Neural progenitor cell (in vitro differentiated cells): ENCODE measurements at places on chromosomes 6 and 20. TPM values are rescaled to one million over a fixed set of nuclear protein-coding genes. Genes with fewer than 3 reads are reported as not detected.

DNA sequence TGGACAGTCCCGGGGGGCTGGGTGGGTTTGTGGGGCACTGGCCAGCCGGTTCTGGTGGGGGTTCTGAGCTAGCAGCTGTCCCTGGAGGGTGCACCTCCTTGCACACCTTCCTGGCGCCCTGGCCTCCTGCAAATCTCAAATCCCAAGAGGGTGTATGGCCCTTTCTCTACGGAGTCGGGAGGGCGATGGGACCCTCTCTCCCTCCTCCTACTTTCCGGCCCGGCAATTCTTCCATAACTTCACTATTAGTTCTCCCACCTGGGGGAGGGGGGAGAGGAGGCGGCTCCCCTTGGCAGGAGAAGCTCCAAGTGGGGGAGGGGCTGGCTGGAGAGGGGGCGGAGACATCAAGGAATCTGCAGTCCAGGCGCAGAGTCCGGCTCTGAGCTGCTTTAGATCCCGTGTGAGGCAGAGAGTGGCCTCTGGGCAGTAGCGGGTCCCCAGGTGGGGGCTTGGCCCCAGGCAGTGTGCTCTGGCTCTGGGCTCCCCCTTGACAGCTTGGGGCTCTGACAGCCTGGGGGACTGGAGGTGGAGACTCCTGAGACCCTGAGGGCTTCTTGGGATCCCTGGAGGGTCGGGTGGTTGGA, 1.4 kb upstream of the LAMA5 start:
- peak; percentile 92 for DNase-seq

- no peak for DNase-seq
These were observed 1.4 kb upstream of the ENPP3 start for GRCh38 chr6:131635384-131636340.

Gene NOP56
- 246 and 288 TPM in 2 replicates for total RNA-seq

Gene ME1
- total RNA-seq, result 2.0 and 2.8 TPM in 2 replicates

GRCh38 chr6:16206595-16207037, 31.8 kb upstream of the GMPR start:
- peak; percentile 67 for DNase-seq

Gene POU5F1
- 17.2 and 17.4 TPM in 2 replicates for total RNA-seq

- peak; percentile 86 for DNase-seq
These were observed 80.1 kb upstream of the MARCKS start for GRCh38 chr6:113776998-113777397.

DNA sequence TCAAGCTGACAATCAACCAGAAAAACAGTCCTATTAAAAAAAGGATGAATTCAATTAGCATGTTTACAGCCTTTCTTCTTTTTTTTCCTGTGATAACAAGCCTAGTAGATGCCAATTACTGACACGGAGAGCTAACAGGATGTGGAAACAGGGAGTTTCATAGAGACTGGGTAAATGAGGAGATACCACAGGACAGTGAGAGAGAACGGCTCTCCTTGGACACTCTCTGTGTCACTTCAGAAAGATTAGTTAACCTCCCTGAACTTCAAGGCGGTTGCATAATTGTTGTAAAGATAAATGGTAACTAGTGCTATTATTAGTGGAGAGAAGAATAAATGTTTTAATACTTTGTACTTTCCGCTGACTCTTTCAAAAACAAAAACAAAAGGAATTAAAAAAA, 14.8 kb downstream of the SLC17A5 start:
- no peak for DNase-seq

Gene PTGIS
- 31.3 and 35.6 TPM in 2 replicates for total RNA-seq

GRCh38 chr6:160077526-160077925, 44.1 kb upstream of the SLC22A1 start:
- no peak for DNase-seq

- DNase-seq, result no peak
These were observed 30.6 kb upstream of the RIPOR2 start for GRCh38 chr6:24966381-24966780.

Gene CGA
- total RNA-seq, result 0.46 TPM in 1 of 2 replicates, not detected in the other

Gene HLA-F
- 0.56 TPM in 1 of 2 replicates, not detected in the other for total RNA-seq

Gene GRM1
- 0.50 and 0.79 TPM in 2 replicates for total RNA-seq

GRCh38 chr20:46192376-46192944, 74.3 kb downstream of the CD40 start:
- peak; percentile 71 for DNase-seq

Gene PLA2G7
- total RNA-seq, result 1.1 and 1.8 TPM in 2 replicates

- no peak for DNase-seq
These were observed 15.6 kb downstream of the RMND1 start for GRCh38 chr6:151436300-151436699.

DNA sequence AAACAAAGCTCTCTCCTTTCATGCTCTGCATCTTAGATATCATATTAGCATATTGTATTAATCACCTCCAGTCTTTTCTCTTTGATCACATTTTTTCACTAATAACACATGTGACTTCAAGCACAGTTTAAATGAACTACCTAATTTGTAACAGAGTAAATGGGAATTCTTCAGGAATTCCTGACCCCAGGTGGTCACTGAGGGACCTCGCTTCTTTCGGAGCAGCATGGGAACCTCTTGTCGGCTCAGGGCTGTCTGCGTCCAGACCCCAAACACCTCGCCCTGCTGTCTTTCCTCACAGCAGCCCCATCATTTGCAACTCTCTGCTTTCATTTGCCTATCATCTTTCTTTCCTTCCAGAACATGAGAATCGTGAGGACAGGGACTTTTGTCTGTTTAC, 103.5 kb downstream of the DACT2 start:
- DNase-seq, result peak; percentile 69

GRCh38 chr6:16713597-16713996, 47.7 kb downstream of the ATXN1 start:
- DNase-seq, result no peak

Gene FOXF2
- total RNA-seq, result not detected in 2 replicates

- peak; percentile 65 for DNase-seq
These were observed 7.1 kb downstream of the BMP7 start for GRCh38 chr20:57259121-57259937.

DNA sequence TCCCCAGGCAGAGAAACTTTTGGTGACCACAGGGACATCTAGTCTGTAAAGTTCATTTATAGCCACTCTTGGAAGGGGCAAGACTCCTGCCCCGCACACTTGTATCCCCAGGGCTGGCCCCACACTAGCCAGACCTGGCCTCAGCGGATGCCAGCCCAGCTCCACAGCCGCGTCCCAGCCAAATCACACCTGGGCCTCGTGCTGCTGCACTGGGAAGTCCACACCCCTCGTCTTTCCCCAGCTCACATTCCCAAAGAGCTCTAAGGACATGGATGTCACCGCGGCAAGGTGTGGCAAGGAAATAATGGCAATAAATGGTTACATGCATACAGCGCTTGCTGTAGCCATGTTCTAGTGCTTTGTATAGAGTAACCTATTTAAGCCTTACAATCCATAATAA, 8.6 kb downstream of the IP6K3 start:
- DNase-seq, result no peak

- no peak for DNase-seq
These were observed 138.2 kb upstream of the DTNBP1 start for GRCh38 chr6:15800841-15801617.

- DNase-seq, result no peak
These were observed 146.6 kb downstream of the RNF144B start for GRCh38 chr6:18533793-18534192.

GRCh38 chr6:145904868-145905267, 59.3 kb downstream of the SHPRH start:
- no peak for DNase-seq

Gene FAM217A
- total RNA-seq, result not detected in 2 replicates

GRCh38 chr6:167832497-167833395, 6.0 kb downstream of the AFDN start:
- no peak for DNase-seq

DNA sequence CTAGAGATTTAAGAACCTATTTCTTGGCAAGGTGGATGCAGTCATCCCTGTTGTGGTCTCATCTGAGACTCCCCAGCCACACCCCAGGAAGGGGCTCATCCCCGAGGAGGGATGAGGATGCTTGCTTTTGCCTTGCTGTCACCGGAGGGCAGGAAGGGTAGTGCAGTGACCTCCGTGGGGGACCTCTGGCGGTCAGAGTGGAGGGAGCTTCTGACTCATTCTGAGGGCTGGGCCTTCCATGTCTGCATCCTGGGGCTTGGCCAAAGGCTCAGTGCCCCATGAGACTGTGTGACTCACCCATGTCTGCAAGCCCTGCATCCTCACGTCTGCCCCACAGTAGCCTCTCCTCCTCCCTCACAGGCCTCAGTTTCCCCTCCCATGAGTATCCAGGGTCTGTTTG, 38.7 kb downstream of the UQCC2 start:
- DNase-seq, result peak; percentile 57

- DNase-seq, result peak; percentile 81
These were observed 23.0 kb upstream of the CD24 start for GRCh38 chr6:106997392-106998158.

GRCh38 chr6:138529478-138529877, 30.2 kb upstream of the NHSL1 start:
- DNase-seq, result peak; percentile 39

- no peak for DNase-seq
These were observed 36.8 kb downstream of the PPP1R3G start for GRCh38 chr6:5121956-5122355.

- DNase-seq, result no peak
These were observed 126.9 kb downstream of the MRPL14 start for GRCh38 chr6:44000164-44000842.

DNA sequence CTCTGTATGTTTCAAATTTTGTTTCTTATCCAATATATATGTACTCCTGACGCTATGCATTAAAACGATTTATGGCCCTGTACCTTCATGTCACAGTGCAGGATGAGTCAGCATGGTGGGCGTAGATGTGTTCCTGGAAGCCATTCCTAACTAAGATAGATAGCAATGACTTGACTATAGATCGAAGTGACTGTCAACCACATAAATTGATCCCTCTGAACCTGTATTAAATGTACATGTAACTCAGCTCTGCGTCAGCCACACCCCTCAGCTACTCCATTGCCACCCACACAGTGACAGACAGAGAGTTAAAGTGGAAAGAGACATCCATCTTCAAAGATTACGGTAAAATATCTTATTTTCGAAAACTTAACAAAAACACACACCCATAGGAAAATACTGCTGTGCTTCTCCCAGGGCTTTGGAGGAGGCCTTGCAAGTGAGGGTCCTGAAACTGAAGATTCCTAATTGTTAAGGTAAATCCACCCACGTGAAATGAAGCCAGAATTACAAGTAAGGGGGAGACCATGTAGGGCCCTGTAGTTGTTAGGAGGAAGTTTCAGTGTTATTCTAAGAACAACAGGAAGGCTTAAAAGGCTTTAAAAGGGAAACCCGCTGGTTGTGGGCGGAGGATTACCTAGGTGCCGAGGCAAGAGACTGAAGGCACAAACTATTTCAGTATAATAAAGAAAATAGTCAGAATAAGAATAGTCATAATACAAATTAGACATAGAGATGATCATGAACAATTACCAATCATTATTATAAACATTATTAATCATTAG, 10.3 kb upstream of the RAD21L1 start:
- DNase-seq, result no peak

DNA sequence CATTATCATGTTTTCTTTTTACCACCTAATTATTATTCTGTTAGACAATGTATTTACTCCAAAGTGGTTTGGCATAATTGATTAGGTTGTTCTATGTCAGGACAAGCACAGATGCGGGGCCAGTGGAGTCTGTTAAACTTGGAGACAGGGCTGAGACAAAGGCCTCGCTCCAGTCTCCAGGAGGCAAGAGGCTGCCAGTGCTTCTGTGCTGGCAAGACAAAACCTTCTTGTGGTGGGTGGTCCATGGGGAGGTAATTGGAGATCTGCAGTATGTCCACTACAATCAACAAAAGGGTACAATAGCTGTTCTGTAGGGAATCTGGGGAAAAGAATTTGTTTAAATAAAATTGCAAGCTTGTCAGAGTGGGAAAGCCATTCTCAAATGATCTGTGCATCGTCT, 677.2 kb upstream of the SLC35B3 start:
- DNase-seq, result peak; percentile 87

GRCh38 chr20:37330316-37330715, 15.6 kb upstream of the SRC start:
- no peak for DNase-seq

Gene SALL4
- total RNA-seq, result 219 and 274 TPM in 2 replicates

DNA sequence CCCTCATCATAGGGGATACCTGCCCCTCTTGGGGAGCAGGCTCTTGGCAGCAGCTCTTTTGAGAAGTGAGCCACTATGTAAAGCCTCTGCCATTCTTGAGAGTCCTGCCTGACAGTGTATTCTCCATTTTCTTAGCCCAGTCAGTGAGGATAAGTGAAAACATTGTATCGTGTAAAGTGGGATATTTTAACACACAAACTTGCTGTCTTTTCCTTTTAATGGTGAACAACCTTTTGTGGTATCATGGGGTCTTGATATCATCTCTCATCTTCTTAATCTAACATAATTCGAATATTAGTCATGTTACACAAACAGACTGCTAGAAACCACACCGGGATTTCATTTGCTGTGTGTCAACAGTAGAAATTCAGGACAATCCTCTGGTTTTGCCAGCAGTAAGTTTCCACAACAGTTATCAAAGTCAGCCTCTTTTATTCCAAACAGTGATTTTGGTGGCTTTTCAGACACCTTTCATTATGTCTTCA, 136.2 kb downstream of the HIVEP1 start:
- DNase-seq, result no peak

- DNase-seq, result no peak
These were observed 197.9 kb upstream of the FOXQ1 start for GRCh38 chr6:1113916-1114540.

Gene KHDC3L
- not detected in 2 replicates for total RNA-seq

Gene LSM14B
- 52.6 and 82.1 TPM in 2 replicates for total RNA-seq
